Stimulated activated CD4-positive, alpha-beta T cell treated with anti-CD3 and anti-CD28 coated beads, Interleukin-2, amount 100 ng/mL, for 4 hours (primary cell): ENCODE measurements at places on chromosomes 16 and 17.
A peak's percentile ranks its signal among the peaks of the same experiment; 100 is the strongest.

DNA sequence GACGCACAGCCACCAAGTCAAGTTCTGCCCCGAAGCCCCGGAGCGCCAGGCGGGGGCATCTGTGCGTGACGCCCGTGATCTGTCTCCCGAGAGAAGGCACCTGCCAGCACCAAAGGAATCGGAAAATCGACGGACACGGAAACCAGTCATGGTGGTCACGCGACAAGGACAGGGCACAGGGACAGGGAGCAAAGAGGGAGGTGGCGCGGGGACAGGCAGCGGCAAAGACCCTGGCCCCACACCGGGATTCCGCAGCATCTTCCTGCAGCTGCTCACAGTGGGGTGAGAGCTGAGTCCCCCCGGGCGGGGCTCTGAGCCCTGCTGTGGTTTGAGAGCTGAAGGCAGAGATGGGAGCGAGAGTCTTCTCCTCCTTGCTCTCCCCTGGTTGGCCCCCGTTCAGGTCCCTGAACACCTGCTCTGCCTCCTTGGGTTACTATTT lies 56.4 kb downstream of the ABR start:
- DNase-seq: no peak

- no peak for DNase-seq
Measured at GRCh38 chr17:47665655-47666054, 15.9 kb downstream of the KPNB1 start.

DNA sequence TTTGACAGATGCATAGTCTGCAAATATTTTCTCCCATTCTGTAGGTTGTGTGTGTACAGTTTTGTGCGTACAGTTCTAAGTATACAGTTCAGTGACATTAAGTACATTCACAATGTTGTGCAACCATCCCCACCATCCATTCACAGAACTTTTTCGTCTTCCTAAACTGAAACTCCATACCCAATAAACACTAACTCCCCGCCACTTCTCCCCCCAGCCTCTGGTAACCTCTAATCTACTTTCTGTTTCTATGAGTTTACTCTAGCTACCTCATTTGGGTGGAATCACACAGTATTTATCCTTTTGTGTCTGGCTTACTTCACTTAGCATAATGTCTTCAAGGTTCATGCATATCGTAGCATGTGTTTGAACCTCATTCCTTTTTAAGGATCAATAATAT lies 14.3 kb downstream of the PIK3R5 start:
- DNase-seq: no peak

DNA sequence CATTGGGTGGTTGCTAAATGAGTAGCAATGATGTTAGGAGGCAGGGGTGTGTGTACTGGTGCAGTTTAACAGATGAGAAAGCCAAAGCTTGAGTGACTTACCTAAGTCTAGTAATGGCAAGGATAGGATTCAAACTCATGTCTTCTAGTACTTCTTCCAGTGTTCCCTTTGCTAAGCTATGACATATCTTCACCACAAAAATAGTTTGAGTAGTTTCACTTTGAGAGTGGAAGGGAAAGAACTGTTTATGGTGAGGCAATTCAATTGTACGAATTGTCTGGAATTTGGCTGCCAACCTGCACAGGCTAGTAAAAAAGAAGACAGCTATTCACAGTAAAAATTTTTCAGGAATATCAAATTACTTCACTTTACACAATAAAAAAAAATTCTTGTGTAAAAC lies 138.0 kb downstream of the NLK start:
- DNase-seq: no peak

- DNase-seq: no peak
Measured at GRCh38 chr17:8338753-8339140, 893 bp upstream of the ODF4 start.

- DNase-seq: no peak
Measured at GRCh38 chr17:73025041-73025560, 67.4 kb downstream of the SLC39A11 start.

GRCh38 chr17:48530208-48530886 lies 464 bp downstream of the HOXB1 start:
- DNase-seq: no peak

DNA sequence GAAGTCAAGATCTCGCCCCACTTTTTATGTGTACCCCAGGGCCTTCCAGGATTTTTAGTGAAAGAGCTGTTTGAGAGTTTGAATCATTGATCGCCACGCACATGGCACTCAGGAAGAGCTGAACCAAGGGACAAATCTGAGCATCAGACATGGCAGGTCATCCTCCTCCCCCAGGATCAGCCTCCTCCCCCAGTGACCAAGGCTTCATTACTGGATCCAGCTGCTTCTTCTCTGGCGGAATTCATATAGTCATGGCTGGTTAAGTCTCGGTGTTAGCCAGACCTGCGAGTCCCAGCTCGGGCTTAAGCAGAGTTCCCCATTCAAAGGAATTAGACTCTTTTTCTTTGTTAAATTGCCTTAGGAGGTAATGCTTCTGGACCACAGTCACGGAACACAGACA lies 32.5 kb downstream of the CDRT4 start:
- DNase-seq: no peak

DNA sequence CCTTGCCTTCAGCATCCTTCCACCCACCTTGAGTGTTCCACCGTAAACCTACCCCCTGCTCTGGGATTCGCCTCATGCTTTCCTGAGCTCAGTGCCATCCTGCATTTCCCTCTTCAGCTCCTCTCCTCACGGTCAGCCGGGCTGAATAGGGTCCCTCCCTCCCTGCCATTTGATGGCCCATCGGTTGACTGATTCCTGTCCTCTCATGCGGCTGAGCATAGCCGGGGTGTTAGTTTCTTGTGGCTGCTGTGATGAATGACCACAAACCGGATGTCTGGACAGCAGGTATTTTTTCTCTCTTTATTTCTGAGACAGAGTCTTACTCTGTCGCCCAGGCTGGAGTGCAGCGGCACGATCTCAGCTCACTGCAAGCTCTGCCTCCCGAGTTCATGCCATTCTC lies 44.1 kb upstream of the MGAT5B start:
- DNase-seq: no peak

GRCh38 chr16:354291-354881 lies 1.9 kb upstream of the AXIN1 start:
- no peak for DNase-seq

GRCh38 chr17:78559749-78560368 lies 17.3 kb downstream of the DNAH17 start:
- DNase-seq: no peak

- DNase-seq: no peak
Measured at GRCh38 chr16:79456036-79456435, 144.5 kb downstream of the MAF start.

DNA sequence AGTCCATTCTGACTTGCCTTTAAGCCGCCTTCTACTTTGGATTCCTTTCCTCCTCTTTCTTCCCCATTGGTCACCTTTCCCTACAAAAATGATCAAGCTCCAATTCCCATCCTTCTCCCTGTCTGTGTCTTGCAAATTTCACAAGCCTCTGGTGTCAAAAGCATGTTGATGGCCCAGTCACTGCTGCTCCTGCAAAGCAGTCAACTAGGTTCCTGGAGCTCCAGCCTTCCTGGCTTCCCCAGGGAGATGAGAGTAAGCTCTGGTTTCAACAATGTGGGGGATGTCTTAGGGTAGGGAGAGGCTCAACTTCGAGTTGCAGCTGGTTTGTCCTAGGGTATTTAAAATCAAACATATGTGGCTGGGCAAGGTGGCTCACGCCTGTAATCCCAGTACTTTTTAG lies 36.1 kb upstream of the HELZ start:
- DNase-seq: no peak

GRCh38 chr17:67520252-67520906 lies 143.3 kb downstream of the PITPNC1 start:
- DNase-seq: no peak

- DNase-seq: no peak
Measured at GRCh38 chr17:49509588-49509917, 14.5 kb downstream of the NGFR start.

DNA sequence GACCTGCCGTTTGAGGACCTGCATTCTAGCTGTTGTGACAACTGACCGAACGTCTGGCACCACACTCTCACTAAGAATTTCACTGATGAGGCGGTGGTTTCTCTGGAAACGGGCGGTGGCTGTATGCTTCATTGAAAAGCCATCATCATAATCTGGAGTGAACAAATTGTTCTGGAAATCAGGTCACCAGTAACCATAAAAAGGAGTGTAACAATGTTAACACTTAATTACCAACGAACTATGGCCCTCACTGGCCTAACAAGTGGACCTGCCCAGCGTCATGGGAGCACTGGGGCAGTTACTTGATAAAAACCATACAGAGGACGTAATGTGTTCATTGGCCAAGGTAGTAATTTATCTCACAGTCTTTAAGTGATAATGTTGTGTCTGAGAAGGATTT lies 15.4 kb downstream of the SMARCE1 start:
- no peak for DNase-seq

GRCh38 chr16:85898521-85899442 lies at the start of gene IRF8:
Gene IRF8, plus strand, starts transcription at chr16:85899162. Its CDS starts 3,854 bp downstream, at chr16:85903016.
- DNase-seq: peak; percentile 85

GRCh38 chr17:68401288-68401687 lies 56.0 kb downstream of the WIPI1 start:
- DNase-seq: no peak

GRCh38 chr16:89837014-89837546 lies 8.8 kb downstream of the SPIRE2 start:
- DNase-seq: no peak

- DNase-seq: no peak
Measured at GRCh38 chr17:9209781-9210370, 188.6 kb downstream of the NTN1 start.

DNA sequence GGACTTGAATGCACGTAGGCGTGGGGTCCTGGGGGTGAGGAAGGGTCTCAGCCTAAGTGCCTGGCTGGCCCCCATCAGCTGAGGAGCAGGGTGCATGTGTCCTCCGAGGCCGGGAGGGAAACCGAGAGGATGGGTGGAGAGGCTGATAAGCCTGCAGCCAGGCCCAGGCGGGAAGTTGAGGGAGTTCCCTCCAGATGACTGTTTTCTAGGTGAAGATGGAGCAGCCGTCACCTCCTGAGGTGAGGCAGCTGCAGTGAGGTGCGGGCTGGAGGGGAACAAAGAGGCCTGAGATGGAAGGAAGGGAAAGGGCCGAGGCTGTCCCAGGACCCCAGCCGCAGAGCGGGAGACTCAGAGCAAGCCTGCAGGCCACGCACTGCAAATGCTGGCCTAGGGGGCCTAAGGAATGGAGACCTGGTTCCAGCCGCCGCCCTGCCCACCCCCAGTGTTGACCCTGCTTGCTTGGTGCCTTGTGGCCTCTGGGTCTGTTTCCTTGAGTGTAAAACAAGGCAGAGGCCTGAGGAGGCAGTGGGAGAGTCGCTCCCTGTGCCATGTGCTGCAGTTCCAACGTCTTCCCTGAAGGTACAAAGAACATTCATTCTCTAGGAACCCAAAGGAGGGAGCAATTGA lies 3.0 kb downstream of the PECAM1 start:
- DNase-seq: no peak

DNA sequence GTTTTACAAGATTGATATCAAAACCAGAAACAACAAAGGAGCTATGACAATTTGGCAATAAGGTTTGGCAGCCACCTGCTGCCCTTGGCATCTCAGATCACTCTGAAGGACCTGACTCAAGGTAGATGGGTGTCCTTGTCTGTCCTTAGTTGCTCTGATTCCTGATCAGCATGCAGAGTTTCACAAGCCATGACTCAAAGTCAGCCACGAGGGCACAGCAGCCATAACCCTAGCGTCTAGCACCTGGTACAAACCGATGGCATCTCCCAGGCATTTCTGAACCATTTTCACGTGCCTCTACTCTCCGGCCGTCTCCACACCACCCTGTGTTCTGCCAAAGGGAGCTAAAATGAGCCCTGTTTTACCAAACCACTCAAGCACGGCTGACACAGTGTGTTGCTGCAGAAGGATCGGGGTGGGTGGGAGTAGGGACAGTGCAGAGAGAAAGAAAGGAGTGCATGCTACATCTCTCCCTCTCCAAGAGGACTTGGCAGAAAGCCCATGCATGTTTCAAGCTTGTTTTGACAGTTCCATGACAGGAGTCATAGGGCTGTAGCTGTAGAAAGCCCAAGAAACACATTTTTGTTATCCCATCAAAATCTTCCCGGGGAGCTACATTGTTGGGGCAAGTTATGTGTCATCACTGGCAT lies 297.3 kb downstream of the ABCC12 start:
- DNase-seq: no peak

GRCh38 chr16:87253536-87253935 lies 63.7 kb downstream of the C16orf95 start:
- DNase-seq: no peak

DNA sequence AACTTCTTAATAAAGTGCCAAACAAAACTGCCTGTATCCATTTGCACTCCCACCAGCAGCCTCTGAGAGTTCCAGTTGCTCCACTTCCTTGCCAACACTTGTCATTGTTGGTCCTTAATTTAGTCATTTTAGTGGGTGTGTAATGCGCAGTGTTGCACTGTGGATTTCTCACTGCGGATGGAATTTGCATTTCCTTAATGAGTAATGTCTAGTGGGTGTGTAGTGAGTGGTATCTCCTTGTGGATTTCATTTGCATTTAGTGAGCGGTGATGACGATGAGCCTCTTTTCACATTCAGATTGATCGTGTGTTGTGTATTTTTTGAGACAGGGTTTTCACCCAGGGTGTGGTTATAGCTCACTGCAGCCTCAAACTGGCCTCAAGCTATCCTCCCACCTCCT lies 4.1 kb upstream of the MSLN start:
- no peak for DNase-seq

DNA sequence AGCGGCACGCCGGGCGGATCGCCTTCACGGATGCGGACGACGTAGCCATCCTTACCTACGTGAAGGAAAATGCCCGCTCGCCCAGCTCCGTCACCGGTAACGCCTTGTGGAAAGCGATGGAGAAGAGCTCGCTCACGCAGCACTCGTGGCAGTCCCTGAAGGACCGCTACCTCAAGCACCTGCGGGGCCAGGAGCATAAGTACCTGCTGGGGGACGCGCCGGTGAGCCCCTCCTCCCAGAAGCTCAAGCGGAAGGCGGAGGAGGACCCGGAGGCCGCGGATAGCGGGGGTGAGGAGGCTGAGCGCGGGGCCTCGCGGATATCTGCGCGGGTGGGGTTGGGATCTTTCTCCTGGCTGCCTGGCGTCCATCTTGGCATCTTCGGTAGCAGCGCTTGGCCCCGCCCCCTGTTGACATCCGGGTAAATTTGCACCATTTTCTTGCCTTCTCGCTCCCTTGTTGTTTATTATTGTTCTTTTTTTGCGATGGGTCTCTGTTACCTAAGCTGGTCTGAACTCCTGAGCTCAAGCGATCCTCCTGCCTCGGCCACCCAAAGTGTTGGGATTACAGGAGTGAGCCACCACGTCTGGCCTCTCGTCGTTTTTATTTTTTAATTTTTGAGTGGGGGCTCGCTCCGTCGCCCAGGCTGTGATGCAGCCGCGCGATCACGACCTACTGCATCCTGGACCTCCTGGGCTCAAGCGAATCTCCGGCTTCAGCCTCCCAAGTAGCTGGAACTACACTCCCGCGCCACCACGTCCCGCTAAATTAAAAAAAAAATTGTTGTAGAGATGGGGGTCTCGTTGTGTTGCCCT lies 898 bp downstream of the TERF2IP start:
- peak; percentile 76 for DNase-seq

GRCh38 chr17:16916557-16916920 lies 55.4 kb downstream of the TNFRSF13B start:
- no peak for DNase-seq
